ENCODE measurements at places on chromosomes 7 and 10.

- no peak for DNase-seq
Observed at GRCh38 chr7:122896509-122896908, 10.2 kb upstream of the CADPS2 start.

- DNase-seq = peak; percentile 36
Observed at GRCh38 chr7:73822319-73823173, 8.2 kb upstream of the CLDN4 start.

DNA sequence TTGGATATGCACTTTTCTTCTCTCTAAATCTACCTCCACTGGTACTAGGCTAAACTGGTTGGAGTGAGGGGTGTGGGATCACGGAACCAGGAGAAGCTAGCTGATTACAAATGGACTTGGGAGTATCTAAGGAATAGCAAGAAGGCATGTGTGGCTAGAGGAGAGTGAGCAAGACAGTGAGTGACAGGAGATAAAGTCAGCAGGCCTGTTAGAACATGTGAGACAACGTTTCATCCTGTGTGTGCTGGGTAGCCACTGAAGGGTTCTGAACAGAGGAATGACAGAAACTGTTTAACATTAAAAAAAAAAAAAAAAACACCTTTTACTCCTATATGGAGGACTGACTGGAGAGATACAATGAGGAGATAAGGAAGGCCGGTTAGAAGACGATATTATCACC, 51.7 kb downstream of the ZNF438 start:
- DNase-seq = no peak

DNA sequence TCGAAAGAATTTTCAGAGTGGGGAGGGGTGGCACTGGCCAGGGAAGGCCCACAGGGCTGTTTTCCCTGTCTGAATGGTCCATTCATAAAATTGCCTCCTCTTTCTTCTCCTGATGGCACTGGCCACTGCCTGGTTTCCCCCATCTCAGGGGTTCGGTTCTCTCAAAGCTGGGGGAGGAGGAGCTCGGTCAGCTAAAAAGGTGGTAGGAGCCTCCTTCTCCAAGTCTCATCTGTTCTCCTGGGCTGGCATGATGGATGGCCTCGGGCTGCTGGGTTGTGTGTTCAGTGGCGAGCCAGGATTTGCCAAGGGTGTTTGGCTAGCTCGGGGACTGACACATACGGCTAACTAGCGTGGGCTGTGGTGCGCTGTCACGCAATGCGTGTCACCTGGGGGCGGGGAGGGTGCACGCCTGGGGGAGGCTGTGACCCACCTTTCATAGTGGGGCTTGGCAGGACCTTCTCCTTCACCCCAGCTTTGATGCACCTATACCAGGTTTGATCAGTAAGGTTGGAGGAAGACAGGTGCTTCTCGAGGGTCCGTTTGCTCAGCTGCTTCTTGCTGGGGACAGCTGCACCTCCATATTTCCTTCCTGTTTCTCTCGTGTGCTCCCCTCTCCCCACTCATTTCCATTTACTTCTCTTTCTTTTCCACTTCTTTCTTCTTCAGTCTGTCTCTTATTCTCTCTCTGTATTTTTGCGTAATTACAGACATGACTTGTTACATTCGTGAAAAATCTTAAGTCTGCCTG, 36.3 kb downstream of the RBM20 start:
- peak; percentile 25 for DNase-seq

DNA sequence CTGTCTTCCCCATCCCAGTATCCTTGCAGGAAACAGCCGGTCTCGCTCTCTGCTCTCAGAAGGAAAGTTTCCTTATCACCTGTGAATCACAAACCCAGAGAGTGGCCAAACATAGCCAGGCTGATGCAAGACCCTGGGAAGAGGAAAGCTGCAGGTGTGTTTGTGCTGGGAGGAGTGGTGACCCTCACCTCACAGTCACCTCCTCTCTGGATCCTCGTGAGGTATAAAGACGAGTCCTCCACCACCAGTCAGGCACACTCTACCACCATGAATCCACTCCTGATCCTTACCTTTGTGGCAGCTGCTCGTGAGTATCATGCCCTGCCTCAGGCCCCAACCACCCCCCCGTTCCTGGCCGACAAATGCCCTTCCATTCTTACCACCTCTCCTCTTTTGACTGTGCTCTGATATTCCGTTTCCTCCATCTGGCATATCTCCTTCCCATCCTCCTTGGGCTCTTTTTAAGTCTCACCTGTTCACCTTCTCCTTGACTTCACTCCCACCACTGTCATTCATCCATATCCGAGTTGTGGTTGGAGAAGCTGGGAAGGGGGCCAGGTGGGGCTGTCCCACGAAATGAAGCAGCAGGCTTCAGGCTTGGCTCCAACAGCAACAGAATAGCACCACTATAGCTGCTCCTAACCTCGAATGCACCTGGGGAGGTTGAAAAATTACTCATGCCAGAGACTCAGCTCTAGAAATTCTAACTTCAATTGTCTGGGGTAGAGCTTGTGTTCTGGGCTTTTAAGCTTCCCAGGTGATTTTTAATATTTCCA, at the start of gene PRSS1:
TSS of gene PRSS1 (plus strand) at position 255 of the 776 bp plus-strand sequence. CDS start at position 268, 13 bp downstream.
- DNase-seq = peak; percentile 58

DNA sequence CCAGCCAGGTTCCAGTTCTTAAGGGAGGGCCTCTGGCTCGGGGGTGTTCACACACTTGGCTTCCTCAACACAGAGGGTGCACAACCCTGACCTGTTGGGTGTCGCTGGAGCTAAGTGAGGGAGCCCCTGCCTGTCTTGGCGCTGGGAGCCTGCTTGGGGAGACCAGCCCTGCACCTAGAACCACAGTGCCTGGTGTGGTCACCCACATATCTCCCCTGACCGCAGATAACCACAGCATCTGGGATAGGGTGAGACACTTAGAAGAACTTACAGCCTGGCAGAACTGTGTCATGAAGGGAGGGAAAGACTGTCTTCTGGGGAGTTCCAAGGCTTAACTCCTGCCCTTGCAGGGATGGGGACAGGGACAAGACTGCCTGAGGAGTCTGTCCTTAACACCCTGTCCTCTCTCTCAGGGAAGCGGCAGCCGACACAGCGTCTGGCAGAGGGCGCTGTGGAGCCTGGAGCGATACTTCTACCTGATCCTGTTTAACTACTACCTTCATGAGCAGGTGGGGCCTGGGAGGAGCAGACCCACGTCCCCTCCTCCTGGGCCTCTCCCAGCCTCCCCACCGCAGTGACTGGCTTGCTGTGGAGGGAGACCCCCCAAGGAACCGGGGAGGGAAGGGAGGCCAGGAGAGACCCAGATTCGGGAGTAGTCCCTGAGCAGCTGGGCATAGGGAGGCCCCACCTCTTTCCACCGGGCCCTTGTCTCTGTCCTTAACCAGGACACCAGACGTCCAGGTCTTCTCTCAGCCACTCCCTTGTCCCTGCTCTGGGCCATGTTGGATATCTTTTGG, 59.0 kb downstream of the PALD1 start:
- no peak for DNase-seq

GRCh38 chr10:33120275-33120674, 162.2 kb upstream of the ITGB1 start:
- no peak for DNase-seq

GRCh38 chr10:47364911-47365310, 16.7 kb downstream of the RBP3 start:
- DNase-seq = no peak

DNA sequence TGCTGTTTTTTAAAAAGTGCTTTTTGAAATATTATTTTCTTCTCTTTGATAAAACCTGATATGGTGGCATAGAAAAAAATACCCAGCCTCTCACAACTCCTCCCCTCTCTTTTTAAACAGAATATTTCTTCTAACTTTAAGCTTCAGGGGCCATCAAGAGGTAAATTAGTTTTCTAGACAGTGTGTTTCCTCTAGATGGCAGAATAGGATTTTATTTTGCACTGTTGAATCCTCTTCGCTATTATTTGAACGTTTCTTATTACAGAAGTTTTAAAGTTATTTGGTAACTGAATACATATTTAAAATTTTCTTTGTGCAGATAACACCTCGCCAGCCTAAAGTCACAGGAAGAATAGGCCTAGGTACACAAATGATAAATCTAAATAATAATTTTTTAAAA, 30.3 kb downstream of the ARL5B start:
- peak; percentile 10 for DNase-seq

DNA sequence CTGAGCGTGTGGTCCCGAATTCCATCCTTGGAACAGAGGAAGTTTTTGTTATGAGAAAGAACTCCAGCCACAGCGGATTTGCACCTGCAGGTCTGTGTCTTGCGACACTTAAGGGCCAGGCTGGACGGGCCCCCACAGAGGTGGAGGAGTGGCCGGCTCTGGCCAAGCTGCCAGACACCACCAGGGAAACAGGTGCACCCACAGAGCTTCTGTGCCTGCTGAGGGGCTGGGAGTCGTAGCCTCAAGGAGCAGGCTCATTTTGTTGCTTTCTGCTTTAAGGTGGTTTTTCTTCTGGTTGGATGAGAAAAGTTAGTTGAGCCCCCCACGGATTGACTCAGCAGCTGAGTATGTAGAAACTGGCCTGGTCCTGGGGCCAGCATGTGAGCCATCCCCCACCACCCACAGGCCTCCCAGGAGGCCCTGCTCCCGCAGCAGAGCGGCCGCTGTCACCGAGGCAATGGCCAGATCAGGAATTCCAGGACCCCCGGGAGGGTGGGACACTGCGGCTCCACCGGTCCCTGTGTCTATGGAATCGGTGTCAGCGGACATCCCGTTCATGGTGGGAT, 41.9 kb downstream of the NKX6-2 start:
- no peak for DNase-seq

GRCh38 chr7:22420973-22421635, 64.2 kb upstream of the RAPGEF5 start:
- DNase-seq = no peak

Measured in cerebellar cortex (tissue), 1 donor.